Stimulated activated CD4-positive, alpha-beta T cell treated with anti-CD3 and anti-CD28 coated beads, Interleukin-2, amount 100 ng/mL, for 24 hours (primary cell): ENCODE measurements at places on chromosomes 11 and 22.
A peak's percentile ranks its signal among the peaks of the same experiment; 100 is the strongest.

DNA sequence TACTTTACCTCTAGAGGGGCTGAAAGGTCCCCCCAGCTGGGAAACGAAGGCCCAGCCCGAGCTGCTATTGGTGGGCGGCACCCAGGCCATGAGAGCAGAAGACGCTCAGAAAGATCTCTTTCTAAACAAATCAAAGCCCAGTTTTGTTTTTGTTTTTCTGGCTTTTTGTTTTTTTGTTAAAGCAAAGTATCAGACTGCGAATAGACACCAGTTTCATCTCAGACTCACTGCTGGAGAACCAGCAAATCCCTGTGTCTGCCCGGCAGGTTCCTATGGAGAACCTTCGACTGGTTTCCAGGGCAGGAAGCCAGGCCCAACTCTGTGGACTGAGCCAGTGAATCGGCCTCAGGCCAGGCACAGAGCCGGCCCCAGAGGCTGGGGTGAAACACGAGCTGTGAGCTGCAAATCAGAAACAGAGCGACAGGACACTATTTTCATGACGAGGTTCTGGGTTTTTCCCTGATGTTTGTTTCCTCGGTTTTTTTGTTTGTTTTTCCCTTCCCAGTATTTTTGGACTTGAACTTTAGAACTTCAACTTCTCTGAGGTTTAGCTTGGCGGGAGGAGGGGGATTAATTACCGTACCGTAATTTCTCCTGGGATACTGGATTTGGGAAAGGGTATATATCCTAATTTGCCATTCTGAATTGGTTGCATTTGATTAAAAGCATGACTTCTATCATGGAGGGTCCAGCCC, 16.0 kb upstream of the B4GALNT4 start:
- DNase-seq = no peak

GRCh38 chr11:77589521-77590193, at the start of gene AQP11:
Gene AQP11, plus strand, starts transcription at chr11:77589953. Its CDS starts 40 bp downstream, at chr11:77589993.
- DNase-seq = peak; percentile 79

- no peak for DNase-seq
Observed at GRCh38 chr11:18322818-18323570, 627 bp downstream of the GTF2H1 start.

DNA sequence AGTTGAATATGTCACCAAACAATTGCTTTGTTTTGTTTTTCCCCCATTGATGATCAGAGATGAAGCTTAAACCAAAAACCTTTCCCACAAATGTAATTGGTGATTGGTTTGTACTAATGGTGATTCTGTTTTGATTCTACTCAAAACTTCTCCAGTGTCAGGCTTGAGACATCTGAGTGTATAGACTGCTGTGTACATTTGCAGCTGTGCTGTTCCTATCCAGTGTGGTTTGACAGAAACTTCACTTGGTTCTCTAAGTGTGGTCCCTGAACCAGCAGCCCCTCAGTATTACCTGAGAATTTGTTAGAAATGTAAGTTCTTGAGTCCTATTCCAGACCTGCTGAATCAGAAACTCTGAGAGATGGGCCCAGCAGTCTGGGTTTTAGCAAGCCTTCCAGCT, 84.8 kb downstream of the PPP6R3 start:
- no peak for DNase-seq

GRCh38 chr11:134382830-134383229, 29.2 kb downstream of the B3GAT1 start:
- no peak for DNase-seq

GRCh38 chr22:25509374-25509791, 55.1 kb upstream of the GRK3 start:
- no peak for DNase-seq

- peak; percentile 54 for DNase-seq
Observed at GRCh38 chr11:72736452-72737069, 15.6 kb downstream of the ARAP1 start.

GRCh38 chr11:10474551-10474950, 19.5 kb downstream of the AMPD3 start:
- DNase-seq = no peak

DNA sequence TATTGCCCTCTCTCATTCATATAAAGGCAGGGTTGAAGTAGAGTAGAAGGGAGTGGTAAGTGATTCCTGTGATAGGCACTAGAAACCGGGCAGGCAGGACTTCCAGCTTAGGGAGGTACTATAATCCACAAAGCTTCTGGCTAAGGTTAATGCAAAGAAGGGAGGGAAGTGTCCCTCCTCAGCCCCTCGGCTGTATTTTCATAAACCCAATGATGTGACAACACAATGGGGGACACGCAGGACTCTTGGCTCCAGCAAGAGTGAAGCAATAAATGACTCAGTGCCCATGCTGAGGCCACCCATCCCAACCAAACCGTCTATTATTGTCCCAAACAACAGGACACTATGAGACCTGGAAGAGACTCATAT, 90.7 kb downstream of the ETS1 start:
- DNase-seq = no peak

- no peak for DNase-seq
Observed at GRCh38 chr11:85040166-85040565, 587.0 kb downstream of the DLG2 start.

DNA sequence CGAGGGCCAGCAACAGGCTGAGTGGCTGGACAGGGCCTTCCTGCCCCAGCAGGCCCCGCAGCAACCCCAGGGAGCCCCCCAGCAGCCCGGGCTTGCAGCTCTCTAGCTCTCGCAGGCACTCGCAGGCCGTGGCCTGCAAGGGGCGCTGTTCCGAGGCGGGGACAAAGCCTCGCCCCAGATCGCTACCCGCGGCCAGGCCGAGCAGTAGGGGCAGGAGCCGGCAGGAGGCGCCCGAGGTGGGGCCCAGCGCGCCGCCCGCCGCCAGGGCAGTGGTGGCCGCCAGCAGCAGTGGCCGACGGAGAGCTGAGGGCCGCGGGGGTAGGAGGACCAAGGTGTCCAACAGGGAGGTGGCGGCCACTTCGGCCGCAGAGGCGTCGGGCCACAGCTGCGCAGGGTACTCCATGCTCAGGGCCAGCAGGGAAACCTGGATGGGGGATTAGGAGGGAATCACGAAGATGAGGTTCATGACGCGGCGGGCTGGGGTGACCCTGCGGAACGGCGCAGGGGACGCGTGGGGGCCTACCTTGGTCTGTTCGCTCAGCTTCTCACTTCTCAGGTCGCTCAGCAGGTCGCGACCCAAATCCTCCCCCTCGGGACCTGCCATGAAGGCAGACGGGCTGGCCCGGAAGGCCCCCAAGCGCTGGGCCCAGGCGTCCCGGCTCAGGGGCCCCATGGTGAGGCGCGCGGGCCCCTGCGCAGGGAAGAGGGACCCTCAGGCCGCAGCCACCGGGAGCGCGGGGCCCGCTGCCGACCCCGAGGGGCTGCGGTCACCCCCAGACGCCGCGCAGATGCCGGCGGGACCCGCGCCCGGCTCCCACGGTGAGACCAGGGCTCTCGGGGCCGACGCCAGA, 632 bp downstream of the AP5B1 start:
- peak; percentile 81 for DNase-seq

GRCh38 chr11:45905095-45905494, 2.0 kb downstream of the FREY1 start:
- DNase-seq = no peak

DNA sequence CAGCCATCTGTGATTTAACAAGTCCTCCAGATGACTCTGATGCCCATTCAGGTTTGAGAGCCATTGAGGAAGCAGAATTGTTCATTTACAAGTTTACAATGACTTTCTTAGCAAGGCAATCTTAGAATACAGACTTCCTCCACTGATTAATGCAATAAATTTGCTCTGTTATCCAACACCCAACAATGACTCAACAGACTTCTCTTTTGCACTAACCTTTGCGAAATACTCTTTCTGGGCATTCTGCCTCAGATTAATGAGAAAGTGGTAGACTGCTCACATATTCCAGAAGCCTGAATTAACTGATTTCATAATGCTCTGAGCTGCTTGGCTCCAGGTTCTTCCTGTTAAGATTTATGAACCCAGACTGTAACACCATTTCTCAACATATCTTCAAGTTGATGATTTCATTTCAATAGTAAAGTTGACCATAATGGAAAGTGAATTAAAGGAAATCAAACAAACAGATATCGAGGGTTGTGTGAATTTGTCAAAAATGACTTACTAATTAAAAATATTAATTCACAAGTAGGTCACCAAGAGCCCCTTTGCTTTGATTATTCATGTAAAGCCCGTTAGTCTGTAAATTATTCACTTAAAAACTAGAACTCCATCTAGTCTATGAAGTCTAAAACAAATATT, 70.5 kb upstream of the BLID start:
- DNase-seq = no peak

DNA sequence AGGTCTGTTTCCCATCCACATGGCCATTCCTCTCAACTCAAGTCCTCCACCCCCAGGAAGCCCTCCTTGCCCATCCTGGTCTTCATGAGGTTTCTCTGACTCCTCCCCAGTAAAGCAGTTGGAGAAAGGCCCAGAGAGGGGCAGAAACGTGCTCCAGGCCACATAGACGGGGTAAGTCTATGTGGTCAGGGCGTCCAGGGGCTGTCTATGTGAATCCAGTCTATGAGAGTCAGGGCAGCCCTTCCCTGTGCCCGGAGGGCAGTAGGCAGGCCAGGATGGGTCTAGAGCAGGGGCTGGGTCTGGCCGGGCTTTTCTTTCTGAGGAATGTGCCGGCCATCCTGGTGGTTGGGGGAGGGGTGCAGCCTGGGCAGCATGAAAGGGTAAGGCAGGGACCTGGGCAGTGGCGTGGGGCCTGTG, 11.7 kb downstream of the GUCD1 start:
- DNase-seq = no peak

GRCh38 chr11:11916981-11917399, 75.2 kb downstream of the USP47 start:
- DNase-seq = no peak

- no peak for DNase-seq
Observed at GRCh38 chr11:44467931-44468330, 97.5 kb upstream of the CD82 start.

DNA sequence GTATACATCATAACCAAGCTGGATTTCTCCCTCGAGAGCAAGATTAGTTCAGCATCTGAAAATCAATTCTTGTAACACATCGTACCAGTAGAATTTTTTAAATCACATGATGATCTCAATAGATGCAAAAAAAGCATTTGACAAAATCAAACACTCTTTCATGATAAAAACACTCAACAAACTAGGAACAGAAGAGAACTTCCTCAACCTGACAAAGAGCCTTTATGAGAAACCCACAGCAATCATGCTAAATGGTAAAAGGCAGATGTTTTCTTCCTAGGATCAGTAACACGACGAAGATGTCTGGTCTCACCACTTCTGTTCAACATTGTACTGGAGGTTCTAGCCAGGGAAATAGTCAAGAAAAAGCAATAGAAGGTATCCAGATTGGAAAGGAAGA, 34.1 kb upstream of the TMPRSS4 start:
- no peak for DNase-seq

- no peak for DNase-seq
Observed at GRCh38 chr11:13035711-13036110, 26.6 kb downstream of the RASSF10 start.

DNA sequence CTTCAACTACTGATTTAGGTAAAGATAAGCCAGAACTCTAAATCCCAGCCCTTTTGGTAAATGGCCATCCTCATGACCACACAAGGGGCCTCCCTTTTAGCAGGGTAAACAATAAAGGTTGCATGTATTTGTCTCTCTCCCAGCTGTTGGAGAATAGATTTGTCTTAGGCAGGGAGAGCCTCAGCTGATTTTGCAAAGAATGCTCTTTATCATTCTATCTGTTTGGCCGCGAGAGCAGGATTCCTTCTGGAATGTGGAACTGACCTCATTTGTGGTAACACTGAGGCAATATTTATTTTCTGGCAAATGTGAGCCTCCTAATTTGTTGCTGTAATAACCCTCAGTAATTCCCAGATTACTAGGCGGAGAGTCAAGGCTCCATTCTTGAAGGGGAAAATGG, 15.3 kb downstream of the PTS start:
- DNase-seq = no peak

- DNase-seq = peak; percentile 70
Observed at GRCh38 chr11:2166091-2166851, 5.3 kb upstream of the INS start.

GRCh38 chr11:72426758-72427157, 7.6 kb downstream of the CLPB start:
- no peak for DNase-seq

DNA sequence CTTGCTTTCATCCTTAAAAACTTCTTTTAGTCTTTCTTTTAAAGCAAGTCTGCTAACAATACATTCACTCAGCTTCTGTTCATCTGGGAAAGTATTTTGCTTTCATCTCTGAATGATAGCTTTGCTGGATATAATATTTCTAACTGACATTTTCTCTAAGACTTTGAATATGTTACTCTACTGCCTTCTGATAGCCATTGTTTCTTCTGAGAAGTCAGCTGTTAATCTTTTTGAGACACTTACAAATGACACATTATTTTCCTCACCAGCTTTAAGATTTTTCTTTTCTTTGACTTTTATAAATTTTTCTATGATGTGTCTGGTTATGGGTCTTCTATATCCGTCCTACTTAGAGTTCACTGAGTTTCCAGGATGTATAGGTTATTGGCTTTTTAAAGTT, 643.1 kb downstream of the KCNA4 start:
- DNase-seq = no peak

GRCh38 chr22:30568137-30568805, 6.2 kb downstream of the GAL3ST1 start:
- no peak for DNase-seq

DNA sequence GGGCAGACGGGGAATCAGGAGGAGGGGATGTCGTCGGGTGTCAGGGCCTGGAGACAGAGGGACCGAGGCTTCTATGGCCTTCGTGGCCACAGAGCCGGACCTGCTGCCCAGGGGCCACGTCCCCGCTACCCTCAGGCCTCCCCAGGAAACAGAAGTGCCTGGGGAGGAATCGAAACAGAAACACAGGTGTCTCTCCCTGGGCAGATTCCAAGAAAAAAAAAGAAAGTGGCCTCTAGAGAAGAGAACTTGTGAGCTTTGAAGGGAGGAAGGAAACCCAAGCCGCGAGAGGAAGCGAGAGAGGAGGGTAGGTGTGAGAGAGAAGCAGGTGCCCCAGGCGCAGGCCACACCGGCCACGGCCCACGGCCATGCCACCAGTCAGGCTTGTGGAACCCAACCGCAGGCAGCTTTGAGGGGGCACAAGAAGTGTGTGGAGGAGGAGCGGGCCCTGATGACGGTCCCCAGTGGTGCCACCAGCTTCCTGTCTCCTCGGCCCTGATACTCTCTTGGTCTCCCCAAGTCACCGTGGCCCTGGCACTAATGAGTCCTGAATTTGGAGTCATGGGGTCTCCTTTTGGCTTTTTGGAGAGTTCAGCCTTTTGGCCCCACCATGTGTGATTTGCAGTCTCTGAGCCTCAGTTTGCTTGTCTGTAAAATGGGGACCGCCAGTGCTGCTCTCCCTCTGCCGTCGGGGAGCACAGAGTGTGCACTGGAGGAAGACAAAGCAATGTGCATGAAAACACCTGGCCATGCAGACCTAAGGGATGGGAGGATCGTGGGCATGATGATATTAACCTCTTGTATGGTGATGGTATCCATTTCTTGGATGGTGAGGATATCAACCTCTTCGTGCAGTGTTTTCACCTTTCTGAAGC, 25.2 kb downstream of the LIF start:
- peak; percentile 45 for DNase-seq

GRCh38 chr22:27663812-27664211, 137.7 kb downstream of the MN1 start:
- no peak for DNase-seq
